ENCODE measurements at places on chromosomes 7 and 10.

- DNase-seq = no peak
Measured at GRCh38 chr10:10902951-10903350, 114.7 kb upstream of the CELF2 start.

- DNase-seq = peak; percentile 68
Measured at GRCh38 chr10:43255634-43256431, 11.0 kb downstream of the RASGEF1A start.

GRCh38 chr7:137885678-137886077, 38.9 kb upstream of the DGKI start:
- no peak for DNase-seq

DNA sequence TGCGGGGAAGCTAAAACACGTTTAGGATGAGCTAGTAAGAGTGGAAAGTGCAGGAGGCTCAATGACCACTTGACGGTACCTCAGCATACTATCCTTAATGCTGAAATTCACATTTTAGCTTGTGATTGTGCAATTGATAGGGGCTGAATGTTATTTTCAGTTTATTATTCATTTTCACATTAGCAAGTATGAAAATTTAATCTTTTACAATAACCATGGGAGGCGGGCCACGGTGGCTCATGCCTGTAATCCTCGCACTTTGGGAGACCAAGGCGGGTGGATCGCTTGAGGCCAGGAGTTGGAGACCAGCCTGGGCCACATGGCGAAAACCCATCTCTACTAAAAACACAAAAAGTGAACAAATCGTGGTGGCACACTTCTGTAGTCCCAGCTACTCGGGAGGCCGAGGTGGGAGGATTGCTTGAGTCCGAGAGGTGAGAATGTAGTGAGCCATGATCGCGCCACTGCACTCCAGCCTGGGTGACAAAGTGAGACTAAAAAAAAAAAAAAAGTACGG, 22.0 kb upstream of the ANLN start:
- DNase-seq = no peak

DNA sequence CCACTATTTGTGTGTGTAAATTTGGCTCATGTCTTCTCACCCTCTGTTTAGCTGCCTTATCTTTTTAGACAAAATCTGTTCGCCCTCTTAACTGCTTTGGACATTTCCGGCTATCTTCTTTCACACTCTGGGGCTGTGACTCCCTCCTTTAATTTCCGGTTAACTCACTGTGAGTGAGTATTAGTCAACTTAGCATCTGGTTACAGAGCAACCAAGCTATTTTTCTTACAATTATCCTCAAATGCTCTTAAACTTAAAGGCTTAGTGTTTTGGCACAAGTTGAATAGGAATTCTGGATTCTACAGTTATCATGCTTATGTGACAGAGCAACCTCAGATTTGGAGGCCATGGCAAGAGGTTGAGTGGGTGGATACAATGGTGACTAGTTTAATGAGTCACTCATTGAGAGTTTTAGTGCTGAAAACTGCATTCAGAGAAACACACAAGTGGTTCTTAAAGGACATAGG, 177.6 kb upstream of the SEMA3A start:
- peak; percentile 56 for DNase-seq

GRCh38 chr10:24465124-24465874, 256.4 kb downstream of the KIAA1217 start:
- DNase-seq = peak; percentile 80

DNA sequence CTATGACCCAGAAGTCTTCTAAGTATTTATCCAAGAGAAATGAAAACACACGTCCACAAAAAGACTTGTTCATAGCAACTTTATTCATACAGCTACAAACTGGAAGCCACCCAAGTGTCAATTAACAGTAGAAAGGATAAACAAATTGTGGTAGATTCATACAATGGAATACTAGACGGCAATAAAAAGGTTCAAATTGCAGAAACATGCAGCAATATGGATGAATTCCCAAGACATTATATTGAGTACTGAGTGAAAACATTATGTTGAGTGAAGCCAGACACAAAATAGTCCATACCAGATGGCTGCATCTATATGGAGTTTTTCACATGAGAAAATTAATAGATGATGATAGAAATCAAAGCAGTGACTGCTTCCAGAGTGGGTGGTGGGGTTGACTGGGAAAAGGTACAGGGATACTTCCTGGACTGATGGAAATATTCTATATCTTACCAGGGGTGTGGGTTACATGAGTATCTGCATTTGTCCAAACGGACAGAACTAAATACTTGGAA, 292.0 kb downstream of the FGFR2 start:
- DNase-seq = no peak

- no peak for DNase-seq
Measured at GRCh38 chr7:122629412-122629953, 69.4 kb downstream of the RNF133 start.

- DNase-seq = no peak
Measured at GRCh38 chr10:21803374-21803773, 200.2 kb downstream of the DNAJC1 start.
